ENCODE measurements at places on chromosomes 16 and 17.

- DNase-seq, result no peak
Measured at GRCh38 chr16:12602811-12603698, 200.6 kb downstream of the CPPED1 start.

GRCh38 chr17:76019833-76020467 is 7.2 kb downstream of the EVPL start:
- DNase-seq, result no peak

GRCh38 chr16:11215935-11216556 is 40.0 kb downstream of the SOCS1 start:
- no peak for DNase-seq

- DNase-seq, result no peak
Measured at GRCh38 chr17:55448681-55449080, 27.0 kb upstream of the MMD start.

- no peak for DNase-seq
Measured at GRCh38 chr17:80446645-80447405, 29.6 kb downstream of the NPTX1 start.

- DNase-seq, result no peak
Measured at GRCh38 chr16:73172241-73172972, 124.5 kb upstream of the ZFHX3 start.

GRCh38 chr16:47881574-47881973 is 274.2 kb downstream of the ABCC12 start:
- DNase-seq, result no peak

DNA sequence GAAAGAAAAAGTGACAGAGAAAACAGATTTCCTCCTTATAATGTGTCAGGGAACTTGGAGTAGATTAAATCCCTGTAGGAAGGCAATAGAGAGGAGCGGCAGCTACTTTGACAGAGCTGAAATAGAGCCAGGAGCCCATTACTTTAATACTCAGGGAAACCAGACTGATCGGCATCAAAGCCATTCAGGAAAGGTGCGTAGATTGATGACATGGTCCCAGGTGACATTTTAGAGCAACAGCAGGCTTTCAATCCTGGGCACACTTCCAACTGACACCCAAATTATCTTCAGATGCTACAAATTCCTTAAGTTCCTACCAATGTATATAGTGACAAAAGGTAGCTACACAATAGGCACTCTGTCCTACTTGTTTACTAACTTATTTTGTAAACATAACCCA is 821.5 kb downstream of the CDH8 start:
- DNase-seq, result no peak

DNA sequence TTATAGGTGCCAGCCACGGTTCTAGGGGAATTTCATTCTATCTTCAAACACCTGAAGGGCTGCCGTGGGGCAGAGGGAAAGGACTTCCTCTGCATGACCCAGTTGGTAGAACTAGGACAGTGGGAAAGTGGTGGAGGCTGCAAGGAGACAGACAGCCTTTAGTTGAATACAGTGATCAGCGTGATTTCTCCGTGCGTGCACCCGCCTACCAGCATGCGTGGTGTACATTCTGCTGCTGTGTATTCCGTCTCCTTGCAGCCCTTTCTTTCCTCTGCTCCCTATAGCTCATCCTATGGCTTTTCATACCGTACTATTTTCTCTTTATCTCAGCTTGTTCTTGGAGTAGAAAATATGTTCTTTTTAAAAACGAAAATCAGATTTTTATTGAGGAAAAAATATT is 146.9 kb downstream of the MRM1 start:
- no peak for DNase-seq

Data from epithelial cell of proximal tubule (primary cell).